ENCODE measurements at places on chromosomes 2 and 18.

- no peak overlapping the region for H3K4me3 ChIP-seq
- H3K4me1 ChIP-seq, result peaks cover 20% of the 10 kb centered on the region
- no peaks in the 10 kb centered on the region for H3K27me3 ChIP-seq
Observed at GRCh38 chr18:2878656-2879330, 32.0 kb downstream of the EMILIN2 start.

GRCh38 chr2:120568089-120568974, 167.3 kb upstream of the GLI2 start:
- H3K27ac ChIP-seq, result no peak overlapping the region
- no peaks in the 10 kb centered on the region for H3K27me3 ChIP-seq
- H3K36me3 ChIP-seq, result no peaks in the 10 kb centered on the region
- no peak for DNase-seq

DNA sequence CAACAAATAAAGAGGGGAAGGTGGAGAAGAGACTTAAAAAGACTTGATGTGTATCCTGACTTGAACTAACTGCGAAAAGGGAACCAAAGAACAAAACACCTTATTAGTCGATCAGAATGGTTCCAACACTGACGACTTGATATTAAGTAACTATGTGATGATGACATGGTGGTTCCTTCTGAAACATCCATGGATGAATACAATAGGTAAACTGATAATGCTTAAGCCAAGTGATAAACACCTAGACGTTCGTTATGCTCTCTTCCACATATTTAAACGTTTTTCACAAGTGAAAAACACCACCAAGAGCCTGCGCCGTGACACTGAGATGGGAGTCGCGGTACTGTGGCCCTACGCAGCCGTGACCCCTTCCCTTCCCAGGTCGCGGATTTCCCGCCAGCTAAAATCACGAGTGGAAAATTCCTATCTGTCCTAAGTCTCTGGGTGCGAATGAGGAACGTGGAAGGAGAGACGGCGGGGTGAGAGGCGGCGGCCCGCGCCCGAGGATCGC, 797 bp downstream of the TTC32 start:
- peak overlapping the region; percentile 95 for H3K27ac ChIP-seq
- no peaks in the 10 kb centered on the region for H3K27me3 ChIP-seq
- H3K4me1 ChIP-seq, result peaks cover 10% of the 10 kb centered on the region

- no peaks in the 10 kb centered on the region for H3K36me3 ChIP-seq
- no peak overlapping the region for H3K4me3 ChIP-seq
- no peaks in the 10 kb centered on the region for H3K4me1 ChIP-seq
- H3K27me3 ChIP-seq, result no peaks in the 10 kb centered on the region
Observed at GRCh38 chr2:41510108-41510507, 537.7 kb upstream of the PKDCC start.

DNA sequence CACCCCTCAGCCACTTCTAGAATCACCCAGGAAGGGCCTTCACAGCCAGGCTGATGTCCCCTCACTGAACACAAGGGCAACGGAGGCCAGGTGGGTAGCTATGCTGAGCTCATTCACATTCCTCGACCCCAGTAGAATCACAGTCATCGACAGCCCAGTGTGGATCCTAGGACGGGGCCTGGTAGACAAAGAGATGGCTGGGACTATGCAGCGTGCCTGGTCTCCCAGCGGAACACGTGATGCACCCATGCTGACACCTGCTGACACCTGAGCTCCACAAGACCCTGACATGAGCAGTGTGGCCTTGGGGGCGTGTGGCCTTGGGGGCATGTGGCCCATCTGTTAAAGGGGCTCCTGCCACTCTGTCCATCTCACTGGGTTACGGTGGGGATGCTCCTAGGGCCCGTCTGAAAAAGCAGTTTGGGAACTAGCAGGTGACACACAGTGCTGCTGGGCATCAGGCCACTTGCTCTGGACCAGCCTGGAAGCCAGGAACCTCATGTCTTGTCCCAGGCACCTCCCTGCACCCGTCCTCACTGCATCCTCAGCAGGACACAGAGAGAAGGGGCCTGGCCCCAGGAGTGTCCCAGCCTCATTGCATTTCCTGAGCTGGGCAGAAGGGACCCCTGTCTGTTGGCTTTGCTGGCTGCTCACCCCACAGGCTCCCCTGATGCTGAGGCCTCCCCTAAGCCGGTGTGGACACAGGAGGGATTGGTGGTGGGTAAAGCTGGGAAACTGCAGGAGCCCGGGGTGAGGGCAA, 9.7 kb downstream of the ECEL1 start:
- DNase-seq, result no peak
- no peak overlapping the region for H3K4me3 ChIP-seq
- H3K36me3 ChIP-seq, result no peaks in the 10 kb centered on the region
- no peak overlapping the region for H3K27ac ChIP-seq
- peaks cover 3% of the 10 kb centered on the region for H3K27me3 ChIP-seq
- H3K4me1 ChIP-seq, result no peaks in the 10 kb centered on the region

DNA sequence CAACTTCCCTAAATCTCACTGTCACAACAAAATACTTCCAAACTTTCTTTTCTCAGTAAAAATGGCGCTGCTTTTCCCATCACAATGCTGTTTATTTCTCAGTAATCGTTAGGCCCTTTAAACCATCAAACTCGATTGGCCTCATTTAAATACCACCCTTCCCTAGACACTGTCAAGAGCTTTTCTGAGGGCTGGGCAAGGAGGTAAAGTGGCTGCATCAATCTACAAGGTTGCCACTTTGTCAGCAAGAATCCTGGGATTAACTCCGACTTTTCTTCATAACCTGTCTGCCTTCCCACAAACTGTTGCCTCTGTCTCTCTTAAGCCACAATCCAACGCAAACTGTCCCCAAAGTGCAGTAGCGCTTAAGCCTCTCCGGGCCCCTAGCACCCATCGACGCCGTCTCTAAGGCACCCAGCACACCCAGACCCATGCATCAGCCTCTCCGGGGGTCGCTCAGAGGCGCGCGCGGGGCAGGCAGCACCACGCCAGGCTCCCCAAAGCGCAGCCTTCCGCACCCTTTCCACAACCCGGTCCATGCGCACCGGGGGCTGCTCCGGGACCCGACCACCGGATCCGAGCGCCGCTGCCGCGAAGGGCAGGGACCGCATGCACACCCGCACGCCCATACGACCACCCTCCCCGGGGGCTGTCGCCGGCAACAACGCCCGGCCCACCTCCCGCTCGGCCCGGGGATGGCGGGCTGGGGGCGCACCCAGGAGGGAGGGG, 683 bp downstream of the MBOAT2 start:
- H3K27ac ChIP-seq, result no peak overlapping the region
- H3K36me3 ChIP-seq, result no peaks in the 10 kb centered on the region
- H3K4me3 ChIP-seq, result peak overlapping the region; percentile 70
- no peaks in the 10 kb centered on the region for H3K27me3 ChIP-seq
- no peak for DNase-seq

DNA sequence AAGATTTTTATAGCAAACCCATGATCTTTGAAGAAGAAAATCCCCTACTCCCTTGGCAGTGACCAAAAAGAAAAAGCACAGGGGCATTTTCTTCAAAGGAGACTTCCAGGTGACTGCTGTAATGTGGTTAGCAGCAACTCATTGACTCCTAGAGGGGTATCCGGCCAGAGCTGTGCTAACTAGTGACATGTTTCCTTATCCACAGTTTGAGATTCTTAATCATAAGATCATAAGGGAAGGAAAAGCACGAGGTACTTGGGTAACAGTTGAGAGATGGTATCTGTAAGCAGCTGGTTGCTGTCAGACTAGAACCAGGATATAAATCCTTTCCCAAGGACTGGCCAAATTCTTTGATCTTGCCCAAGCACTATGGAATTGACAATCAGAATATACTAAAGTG, 124.7 kb downstream of the MREG start:
- no peak for DNase-seq
- no peaks in the 10 kb centered on the region for H3K36me3 ChIP-seq
- H3K27ac ChIP-seq, result no peak overlapping the region
- H3K4me1 ChIP-seq, result no peaks in the 10 kb centered on the region
- no peak overlapping the region for H3K4me3 ChIP-seq

- H3K4me3 ChIP-seq, result no peak overlapping the region
- peaks cover 4% of the 10 kb centered on the region for H3K36me3 ChIP-seq
- no peak overlapping the region for H3K27ac ChIP-seq
- peaks cover 14% of the 10 kb centered on the region for H3K4me1 ChIP-seq
Observed at GRCh38 chr2:105828558-105828957, 83.8 kb downstream of the NCK2 start.

GRCh38 chr2:4515871-4516761, 812.7 kb downstream of the DCDC2C start:
- no peak overlapping the region for H3K4me3 ChIP-seq
- H3K4me1 ChIP-seq, result no peaks in the 10 kb centered on the region
- no peaks in the 10 kb centered on the region for H3K36me3 ChIP-seq
- no peaks in the 10 kb centered on the region for H3K27me3 ChIP-seq
- no peak for DNase-seq

- H3K36me3 ChIP-seq, result no peaks in the 10 kb centered on the region
- peaks cover 15% of the 10 kb centered on the region for H3K27me3 ChIP-seq
- no peak overlapping the region for H3K27ac ChIP-seq
- H3K4me1 ChIP-seq, result peaks cover 4% of the 10 kb centered on the region
- no peak for DNase-seq
Observed at GRCh38 chr2:95343429-95344214, 46.5 kb downstream of the KCNIP3 start.

- no peak for DNase-seq
- H3K4me3 ChIP-seq, result no peak overlapping the region
- H3K4me1 ChIP-seq, result no peaks in the 10 kb centered on the region
- no peak overlapping the region for H3K27ac ChIP-seq
Observed at GRCh38 chr2:145460112-145460511, 940.2 kb upstream of the ZEB2 start.

GRCh38 chr2:231781798-231782726, 980 bp upstream of the PDE6D start:
- H3K4me3 ChIP-seq, result peak overlapping the region; percentile 93
- DNase-seq, result no peak
- peak overlapping the region; percentile 92 for H3K27ac ChIP-seq
- peaks cover 27% of the 10 kb centered on the region for H3K4me1 ChIP-seq
- no peaks in the 10 kb centered on the region for H3K36me3 ChIP-seq

DNA sequence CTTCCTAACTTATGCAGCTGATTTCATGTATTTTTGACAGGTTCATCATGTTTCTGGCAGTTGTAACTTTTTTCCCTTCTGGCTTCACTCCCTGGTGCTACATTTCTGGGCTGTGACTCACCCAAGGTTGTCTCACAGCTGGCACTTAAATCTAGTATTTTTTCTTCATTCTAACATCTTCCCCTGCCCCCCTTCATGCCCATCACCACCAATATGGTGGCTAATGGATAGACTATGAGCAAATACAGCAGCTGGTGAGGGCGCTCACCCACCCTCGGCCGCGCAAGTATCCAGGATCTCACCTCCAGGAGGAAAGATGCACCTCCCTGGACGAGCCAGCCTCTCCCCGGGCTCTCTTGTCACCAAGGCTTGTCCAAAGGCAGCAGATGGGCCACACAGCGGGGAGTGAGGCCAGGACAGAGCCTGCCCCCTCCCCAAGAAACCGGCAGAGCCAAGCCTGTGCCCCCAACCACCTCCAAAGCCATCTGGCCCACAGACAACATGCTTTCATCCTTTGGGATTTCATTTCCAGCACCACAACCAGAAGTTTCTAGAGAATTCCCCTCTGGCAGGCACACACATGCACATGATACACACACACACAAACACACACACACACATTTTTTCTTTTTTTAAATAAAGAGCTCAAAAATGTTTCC, 39.1 kb downstream of the ATOH8 start:
- no peak for DNase-seq
- no peaks in the 10 kb centered on the region for H3K4me1 ChIP-seq
- no peaks in the 10 kb centered on the region for H3K36me3 ChIP-seq
- no peak overlapping the region for H3K4me3 ChIP-seq
- no peaks in the 10 kb centered on the region for H3K27me3 ChIP-seq

DNA sequence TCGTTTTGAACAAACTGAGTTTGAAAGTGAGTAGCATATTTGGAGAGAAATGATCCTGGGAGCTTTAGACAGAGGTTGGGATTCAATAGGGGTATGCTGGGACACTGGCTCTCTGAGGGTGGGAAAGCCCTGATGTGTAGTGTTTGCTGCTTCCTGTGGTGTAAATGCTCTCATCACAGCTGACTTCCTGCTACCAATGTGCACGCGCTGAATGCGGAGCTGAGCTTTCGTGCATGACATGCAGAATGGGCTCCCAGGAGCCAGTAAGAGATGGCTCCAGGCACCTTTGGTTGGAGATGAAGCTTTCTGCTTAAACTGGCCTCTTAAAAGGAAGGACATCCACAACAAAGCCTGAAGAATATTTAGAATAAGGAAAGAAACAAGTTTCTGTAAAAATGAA, 224.1 kb upstream of the CCDC150 start:
- no peaks in the 10 kb centered on the region for H3K36me3 ChIP-seq
- no peak for DNase-seq
- no peak overlapping the region for H3K4me3 ChIP-seq
- no peaks in the 10 kb centered on the region for H3K4me1 ChIP-seq
- no peaks in the 10 kb centered on the region for H3K27me3 ChIP-seq

DNA sequence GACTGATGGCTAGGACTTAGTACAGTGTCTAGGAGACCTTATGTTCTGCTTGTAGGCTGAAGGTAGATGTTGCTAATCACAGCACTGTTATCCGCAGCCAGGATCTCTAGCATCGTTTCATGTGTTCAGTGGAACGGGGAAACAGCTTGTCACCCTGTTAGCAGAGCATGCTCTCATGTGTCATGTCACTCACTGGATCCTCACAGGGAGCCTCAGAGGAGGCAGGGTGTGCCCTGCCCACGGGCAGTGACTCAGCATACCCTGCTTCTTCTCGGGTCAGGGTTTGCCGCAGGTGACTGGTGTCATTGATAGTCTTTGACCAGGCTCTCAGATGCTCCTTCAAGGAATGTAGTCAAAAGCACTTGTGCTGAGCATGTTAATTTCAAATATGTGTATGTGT, 44.4 kb downstream of the RPIA start:
- no peak overlapping the region for H3K4me3 ChIP-seq
- H3K4me1 ChIP-seq, result no peaks in the 10 kb centered on the region
- no peaks in the 10 kb centered on the region for H3K27me3 ChIP-seq
- no peak for DNase-seq
- peaks cover 30% of the 10 kb centered on the region for H3K36me3 ChIP-seq

DNA sequence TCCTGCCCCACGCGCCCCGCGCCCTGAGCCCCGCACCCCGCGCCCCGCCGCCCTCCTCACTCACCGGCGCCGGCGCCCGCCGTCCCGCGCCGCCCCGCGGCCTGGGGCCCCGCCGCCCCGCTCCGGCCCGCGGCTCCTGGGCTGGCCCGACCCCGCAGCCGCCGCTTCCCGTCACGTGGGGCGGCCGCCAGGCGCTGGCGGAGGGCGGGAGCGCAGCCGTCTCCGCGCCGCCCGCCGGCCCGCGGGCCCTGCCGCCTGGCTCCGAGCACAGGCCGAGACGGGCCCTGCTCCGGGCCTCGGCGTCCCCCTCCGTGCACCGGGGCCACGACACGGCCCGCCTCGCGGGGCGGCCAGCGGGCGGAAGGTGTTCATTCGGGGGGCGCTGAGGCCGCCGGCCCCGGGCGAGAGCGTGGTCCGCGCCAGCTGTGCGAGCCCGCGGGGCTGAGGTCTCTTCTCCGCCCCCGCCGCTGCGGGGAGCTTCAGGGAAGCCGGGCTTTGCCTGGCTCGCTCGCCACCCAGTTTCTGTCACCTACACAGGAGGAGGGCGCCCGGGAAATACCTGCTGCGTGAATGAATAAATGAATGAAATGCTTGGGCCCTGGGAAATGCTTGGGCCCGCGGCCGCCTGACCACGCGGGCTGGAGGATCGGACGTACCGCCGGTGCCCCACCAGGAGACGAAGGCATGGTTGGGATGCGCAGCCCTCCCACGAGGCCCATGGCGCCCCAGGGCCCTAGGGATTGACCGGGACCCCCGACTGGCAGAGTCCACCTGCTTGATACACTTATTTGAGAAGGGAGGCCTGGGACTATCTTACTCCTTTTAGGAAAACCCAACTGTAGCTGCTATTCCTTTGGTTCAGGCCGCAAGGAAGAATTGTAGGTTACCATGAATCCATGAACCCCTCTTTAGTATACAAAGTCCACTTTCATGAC, at the start of gene TGFBRAP1:
Gene TGFBRAP1, minus strand, starts transcription at position 175 of the 935 bp plus-strand sequence. CDS start 21,434 bp downstream, outside the sequence.
- no peaks in the 10 kb centered on the region for H3K27me3 ChIP-seq
- peak within 1 kb of the TSS; percentile 60 for H3K4me3 ChIP-seq
- H3K4me1 ChIP-seq, result peaks cover 12% of the 10 kb centered on the region
- H3K36me3 ChIP-seq, result no peaks in the 10 kb centered on the region
- peak; percentile 48 for DNase-seq
- peak within 1 kb of the TSS; percentile 81 for H3K27ac ChIP-seq

Measured in effector memory CD4-positive, alpha-beta T cell (primary cell).